Hypothalamus (tissue), 51 donors: ENCODE measurements at places on chromosomes 7 and 10.

DNA sequence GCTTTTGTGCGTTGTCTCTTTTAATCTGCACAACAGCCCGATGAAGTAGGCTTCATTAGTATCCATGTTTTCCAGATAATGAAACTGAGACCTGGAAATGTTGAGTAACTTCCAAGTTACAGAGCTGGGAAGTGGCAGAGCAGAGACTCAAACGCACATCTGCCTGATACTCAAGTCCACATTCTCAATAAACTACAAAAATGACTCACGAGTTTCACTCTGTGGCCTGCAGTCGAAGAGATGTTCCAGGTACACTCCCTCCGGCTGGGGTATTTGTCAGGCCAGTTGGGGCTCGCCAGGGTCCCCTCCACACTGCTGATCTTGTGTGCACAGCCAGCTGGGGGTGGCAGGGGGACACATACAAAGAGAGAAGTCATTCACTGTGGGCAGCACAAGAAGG, 17.7 kb upstream of the OPALIN start:
- DNase-seq = no peak

DNA sequence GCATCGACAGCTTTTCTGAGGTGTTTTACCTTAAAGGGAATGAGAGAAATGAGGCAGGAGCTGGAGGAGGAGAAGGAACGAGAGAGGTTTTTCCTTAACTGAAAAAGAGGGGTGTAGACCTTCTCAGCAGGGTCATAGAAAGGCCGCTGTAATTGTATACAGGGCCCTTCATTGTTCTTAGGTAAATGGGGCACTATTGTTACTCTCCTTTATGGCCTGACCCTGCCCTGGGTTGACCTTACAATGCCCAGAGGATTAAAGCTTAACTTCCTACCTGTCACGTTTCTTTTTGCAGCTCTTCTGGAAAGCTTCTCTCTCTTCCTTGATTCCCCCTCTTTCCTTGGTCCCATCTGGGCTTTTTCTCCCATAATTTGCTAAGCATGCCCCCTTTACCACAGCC, 13.7 kb upstream of the PDLIM1 start:
- DNase-seq = no peak

DNA sequence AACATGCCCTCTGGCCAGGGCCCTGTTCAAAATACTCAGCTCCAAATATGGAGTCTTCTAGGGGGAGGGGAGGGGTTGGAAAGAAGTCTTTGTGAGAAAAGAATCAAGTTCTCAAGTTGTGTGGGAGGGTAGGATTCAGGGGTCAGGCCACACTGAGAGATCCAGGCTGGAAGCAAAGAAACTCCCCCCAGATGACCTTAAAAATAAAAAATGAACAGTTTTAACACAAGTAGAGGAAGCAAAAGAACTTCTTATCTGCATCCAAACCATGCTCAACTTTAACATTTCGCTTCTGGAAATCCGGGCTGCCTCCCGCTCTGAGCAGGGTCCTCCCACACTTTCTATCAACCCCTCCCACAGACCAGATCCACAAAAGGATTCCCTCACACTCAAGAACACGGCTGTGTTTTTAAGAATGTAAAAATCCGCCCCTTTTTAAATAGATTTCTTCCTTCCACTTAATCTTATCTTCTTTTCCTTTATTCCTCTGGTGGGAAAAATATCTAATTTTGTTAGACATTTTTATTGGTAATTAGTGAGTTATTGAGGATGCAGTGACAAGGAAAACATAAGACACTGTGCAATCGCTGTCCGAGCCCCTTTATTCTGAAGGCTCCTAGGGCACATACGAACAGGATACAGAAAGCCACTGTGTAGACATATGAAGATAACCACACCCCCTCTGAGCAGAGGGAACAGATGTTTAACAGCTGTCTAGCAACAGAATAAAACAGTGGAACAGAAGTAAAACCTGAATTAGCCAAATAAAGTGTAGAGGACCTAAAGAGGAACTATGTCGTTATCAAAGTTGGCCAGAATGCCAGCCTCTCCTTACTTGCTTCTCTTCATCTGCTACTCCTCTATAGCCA, 43.8 kb downstream of the CYTH3 start:
- DNase-seq = no peak

- DNase-seq = no peak
These were observed 14.5 kb downstream of the GIMAP8 start for GRCh38 chr7:150464962-150465361.

GRCh38 chr10:71873582-71874211, 22.6 kb upstream of the PSAP start:
- no peak for DNase-seq

GRCh38 chr7:50369143-50370026, 64.9 kb downstream of the IKZF1 start:
- DNase-seq = no peak

DNA sequence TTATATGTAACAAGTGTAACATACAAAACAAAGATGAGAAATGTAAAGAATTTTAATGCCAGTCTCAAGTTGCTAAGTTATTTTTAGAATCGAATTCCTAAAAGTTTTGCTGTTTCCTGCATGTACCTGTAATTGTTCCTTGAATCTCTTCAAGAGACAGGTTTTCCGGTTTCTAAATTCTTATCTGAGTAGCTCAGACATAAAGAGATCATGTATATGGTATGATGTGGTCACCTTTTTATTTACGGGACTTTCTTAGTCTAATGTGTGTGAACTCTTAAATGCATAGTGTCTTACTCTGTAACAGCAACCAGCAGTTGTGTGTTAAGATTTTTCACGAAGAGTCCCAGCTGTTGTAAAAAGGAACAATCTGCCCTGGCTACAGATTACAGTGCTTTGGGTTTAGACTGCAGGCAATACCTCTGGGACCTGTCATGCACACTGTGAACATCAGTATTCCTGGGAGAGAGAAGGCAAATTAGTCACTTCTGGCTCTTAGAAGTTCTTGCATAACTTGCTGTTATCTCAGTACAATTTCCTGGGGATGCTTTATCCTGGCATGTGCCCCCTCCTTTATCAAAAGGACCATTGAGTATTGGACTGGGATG, 263.4 kb downstream of the BICC1 start:
- DNase-seq = no peak

DNA sequence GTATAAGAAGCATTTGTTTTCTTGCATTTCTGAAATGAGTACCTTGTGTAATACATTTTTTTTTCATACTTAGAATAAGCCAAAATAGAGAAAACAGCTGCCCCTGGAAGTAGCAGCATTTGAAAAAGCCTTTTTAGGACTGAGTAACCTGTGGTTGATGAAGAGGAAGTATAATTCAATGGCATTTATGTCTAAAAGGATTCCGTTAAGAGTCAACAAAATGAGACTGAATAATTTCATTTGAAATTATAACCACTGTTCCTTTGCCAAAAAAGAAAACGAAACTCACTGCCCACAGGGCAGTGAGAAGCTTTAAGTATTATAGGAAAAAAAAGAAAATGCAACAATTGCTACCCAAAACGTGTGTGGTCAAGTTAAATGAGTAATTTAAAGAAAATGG, 705.6 kb upstream of the PHF14 start:
- DNase-seq = no peak

- DNase-seq = no peak
These were observed 540.3 kb upstream of the IGFBP3 start for GRCh38 chr7:46461334-46461777.

DNA sequence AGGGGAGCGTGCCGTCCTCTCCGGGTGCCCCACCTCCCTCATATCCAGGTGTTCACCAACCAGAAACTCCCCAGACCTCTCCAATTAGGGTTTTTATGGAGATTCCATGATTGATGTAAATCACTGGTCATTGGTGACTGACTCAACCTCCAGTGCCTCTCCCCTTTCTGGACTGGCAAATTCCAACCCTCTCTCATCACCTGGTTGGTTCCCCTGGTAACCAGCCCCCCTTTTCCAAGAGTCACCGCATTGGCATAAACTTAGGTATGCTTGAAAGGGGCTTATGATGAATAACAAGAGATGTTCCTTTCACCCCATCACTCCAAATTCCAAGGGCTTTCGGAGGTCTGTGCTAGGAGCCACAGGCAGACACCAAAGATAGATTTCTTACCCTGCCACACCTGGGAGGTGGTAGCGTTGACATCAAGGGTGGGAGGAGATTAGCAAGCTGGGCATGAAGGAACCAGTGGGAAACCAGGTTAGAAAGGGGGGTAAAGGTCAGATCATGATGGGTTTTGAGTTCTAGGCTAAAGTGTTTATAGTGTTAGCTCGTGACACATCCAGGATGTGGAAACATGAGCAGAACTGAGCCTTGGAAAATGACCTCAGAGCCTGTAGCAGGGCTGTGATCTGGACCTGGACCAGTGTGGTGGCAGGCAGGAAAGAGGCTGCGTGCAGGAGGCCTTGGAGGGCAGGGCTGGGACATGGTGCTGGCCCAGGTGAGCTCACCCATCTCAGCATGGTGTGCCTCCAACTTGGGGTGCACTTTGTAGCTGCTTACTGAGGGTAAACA, 45.1 kb downstream of the CAMK1D start:
- no peak for DNase-seq

- DNase-seq = no peak
These were observed 221.6 kb downstream of the TMEM178B start for GRCh38 chr7:141295367-141295895.

- no peak for DNase-seq
These were observed 19.9 kb upstream of the GGCT start for GRCh38 chr7:30524545-30524944.

- DNase-seq = no peak
These were observed 818.8 kb downstream of the GATA3 start for GRCh38 chr10:8873310-8873709.

GRCh38 chr7:33981671-33982424, 76.5 kb downstream of the BMPER start:
- DNase-seq = no peak

- no peak for DNase-seq
These were observed 15.2 kb downstream of the SOSTDC1 start for GRCh38 chr7:16450366-16450765.

DNA sequence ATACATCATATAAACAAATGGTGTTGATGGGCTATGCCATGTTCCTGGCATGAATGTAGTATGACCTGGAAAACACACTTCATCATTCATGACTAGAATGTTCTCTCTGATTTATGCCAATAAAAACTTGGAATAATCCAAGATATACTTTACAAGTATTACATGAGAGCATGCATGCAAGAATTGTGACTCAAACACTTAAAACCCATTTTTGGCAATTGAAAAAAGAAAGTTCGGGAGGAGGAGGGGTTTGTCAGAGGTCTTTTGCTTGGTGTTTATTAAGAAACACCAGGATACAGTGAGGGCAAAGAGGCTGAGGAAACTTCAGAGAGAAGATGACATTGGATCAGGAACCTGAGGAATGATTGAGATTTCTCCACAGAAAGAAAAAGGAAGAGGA, 10.2 kb upstream of the CUL1 start:
- no peak for DNase-seq

DNA sequence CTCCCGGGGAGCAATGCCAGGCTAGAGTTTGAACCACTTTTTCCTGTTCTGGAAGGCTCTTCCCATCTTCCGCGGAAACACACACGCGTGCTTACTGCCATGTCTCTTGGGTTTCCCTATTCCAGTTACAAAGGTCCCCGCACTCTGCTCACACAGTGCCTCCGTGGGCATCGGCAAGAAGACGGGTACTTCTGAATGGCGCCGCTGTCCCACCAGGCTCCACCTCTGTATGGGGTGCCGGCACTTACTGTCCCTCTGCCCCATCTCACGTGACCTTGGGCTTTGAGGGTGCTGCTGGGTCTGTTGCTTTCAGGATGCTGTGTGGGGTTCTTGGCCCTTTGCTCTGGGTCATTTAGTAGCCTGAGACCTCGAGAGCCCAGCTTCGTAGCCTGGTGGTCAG, 170.7 kb upstream of the SH2B2 start:
- DNase-seq = no peak

DNA sequence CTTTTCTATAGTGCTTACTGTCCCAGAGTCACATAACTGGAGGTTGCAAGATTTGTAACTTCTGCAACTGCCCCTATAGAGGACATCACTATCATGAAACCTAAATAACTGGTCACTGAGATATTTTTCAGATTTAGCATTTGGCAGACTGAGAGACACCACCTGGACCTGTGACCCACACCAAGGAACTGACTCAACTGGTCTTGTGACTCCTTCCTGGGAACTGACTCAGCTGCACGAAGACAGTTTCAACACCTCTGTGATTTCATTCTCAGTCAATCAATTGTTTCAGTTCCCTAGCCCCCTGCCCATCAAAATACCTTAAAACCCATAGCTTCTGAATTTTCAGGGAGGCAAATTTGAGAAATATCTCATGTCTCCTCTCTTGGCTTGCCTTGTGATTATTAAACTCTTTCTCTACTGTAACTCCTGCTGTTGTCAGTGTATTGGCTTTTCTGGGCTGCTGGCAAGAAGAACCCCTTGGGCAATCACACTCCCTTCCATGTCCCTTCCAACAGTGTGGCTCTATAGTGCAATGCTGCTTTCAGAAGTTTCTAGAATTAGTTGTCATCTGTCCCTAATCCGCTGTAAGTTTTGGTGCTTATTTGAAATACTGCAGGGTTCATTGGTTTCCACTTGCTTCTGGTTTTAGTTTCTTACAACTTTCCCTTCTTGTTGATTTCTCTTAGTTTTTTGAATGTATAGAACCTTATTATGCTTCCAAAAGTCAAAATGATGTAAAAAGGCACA, 127.8 kb upstream of the ADCY1 start:
- no peak for DNase-seq

- DNase-seq = no peak
These were observed 365.1 kb upstream of the NFE2L3 start for GRCh38 chr7:25786936-25787335.

GRCh38 chr10:109920016-109920415, 3.3 kb downstream of the XPNPEP1 start:
- no peak for DNase-seq

DNA sequence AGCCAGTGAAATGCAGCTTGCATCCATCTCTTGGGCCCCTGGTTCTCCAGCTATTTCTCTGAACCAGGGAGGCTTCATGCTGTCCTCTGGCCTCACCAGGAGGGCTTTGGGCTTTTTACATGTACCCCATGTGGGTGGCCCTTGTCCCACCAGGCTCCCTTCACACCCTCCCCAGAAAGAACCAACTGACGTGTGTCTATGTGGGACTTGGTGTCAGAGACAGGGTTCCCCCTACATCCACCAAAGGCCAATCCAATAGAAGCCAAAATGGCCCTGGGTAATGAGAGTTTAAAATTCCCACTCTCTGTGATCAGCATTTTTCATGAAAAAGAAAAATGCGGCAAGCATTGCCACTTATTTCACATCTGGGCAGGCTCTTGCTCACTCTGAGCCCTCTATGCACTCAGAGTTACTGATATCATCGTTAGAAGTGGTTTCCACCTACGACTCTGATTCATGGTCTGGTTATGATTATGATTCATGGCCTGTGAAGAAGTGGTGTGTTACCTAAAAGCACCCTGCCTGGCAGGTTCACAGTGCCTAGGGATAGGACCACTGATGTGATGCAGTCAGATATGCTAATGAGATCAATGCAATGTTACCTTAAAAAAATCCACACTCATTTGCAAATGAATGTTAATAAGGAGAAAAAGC, 133.5 kb downstream of the BUB3 start:
- DNase-seq = no peak
